Fibroblast of upper back skin (primary cell): ENCODE measurements at places on chromosomes 16 and 17.

DNA sequence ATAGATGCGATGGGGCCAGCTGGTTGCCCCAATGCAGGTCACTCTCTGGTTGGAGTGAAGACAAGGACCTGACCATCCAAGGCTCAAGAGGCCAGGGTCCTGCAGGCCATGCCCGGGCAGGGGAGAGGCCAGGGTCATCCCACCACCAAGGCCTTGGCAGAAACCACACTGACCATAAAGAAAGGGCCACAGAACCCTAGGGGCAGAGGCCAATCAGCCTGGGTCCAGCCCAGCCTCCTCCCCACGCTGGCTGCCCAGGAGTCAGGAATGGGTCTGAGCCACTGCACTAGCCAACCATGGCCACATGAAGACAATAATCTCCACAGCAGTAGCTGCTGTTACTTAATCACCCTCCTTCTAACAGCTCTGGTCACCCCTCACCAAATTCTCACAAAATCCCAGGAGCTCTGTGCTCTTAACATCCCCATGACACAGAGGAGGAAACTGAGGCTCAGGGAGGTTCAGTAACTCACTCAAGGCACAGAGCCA, 10.2 kb upstream of the BCAR1 start:
- no peak for DNase-seq

GRCh38 chr16:89446136-89446974, 44.0 kb downstream of the ANKRD11 start:
- DNase-seq: no peak

- no peak for DNase-seq
These were observed 85.4 kb downstream of the N4BP1 start for GRCh38 chr16:48524348-48525200.

GRCh38 chr16:52553322-52553721, 6.4 kb upstream of the TOX3 start:
- no peak for DNase-seq

DNA sequence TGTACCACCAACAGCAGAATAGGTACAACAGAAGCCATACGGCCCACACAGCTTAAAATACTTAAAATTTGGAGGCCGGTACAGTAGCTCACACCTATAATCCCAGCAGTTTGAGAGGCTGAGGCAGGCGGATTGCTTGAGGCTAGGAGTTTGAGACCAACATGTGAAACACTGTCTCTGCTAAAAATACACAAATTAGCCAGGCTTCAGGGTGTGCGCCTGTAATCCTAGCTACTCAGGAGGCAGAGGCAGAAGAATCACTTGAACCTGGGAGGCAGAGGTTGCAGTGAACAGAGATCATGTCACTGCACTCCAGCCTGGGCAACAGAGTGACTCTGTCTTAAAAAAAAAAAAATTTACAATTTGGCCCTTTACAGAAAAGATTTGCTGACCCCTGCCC, 17.0 kb downstream of the GFOD2 start:
- no peak for DNase-seq

DNA sequence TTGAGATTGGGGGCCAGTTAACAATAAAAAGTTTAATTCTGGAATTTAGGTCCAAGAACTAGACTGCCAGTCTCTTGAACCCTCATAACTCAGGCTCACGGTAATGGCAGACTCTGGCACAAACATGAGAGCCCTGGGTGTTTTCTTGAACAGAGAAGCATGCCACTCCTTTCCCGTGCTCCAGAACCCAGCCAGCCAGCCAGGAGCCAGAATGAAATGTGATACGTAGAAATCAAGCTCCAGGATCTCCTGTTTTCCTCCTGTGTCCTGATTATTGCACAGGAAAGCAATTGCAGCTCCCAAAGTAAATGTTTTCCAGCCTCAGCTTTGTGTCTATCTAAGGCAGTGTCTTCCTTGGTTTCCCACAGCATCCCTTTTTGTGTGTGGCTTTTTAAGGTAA, 46.2 kb upstream of the NOL11 start:
- no peak for DNase-seq

GRCh38 chr17:61253937-61254574, 145.6 kb upstream of the TBX2 start:
- no peak for DNase-seq

GRCh38 chr17:49260011-49260816, 29.6 kb upstream of the PHOSPHO1 start:
- peak; percentile 77 for DNase-seq

DNA sequence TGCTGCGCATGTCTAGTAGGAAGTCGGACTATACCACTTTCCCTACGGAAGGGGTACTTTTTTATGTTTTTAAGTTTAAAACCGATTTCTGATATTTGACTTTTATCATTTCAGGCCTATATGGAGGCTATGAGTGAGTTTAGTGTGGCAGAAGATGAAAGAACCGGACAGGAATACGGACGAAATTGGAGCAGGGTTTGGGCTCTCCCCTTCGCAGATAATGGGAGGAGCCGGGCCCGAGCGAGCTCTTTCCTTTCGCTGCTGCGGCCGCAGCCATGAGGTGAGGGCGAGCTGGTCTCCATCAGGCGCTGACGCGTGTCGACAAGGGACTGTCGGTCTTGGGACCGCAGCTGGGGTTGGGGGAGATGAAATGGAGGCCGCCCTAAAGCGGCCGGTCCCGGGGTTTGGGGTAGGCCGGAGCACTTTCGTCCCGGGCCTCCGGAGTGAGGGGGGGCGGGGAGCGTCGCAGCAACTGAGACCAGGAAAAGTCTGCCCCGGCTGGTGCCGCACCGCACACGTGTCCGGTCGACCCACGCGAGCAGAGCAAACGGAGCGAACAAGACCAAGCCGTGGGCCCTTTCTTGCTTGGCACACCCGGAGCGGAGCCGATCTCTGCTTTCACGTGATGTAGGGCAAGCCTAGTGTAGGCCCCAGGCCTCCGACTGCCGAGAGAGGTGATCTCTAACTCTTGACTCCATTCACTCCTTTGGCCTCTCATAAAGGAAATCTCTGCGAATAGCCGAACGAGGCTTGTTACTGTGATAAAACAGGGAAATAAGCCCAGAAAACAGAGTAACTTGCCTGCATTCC, at the start of gene RPL19:
RPL19 (plus strand) TSS at position 214 of the 810 bp plus-strand sequence; CDS start at position 276, 62 bp downstream.
- no peak for DNase-seq

DNA sequence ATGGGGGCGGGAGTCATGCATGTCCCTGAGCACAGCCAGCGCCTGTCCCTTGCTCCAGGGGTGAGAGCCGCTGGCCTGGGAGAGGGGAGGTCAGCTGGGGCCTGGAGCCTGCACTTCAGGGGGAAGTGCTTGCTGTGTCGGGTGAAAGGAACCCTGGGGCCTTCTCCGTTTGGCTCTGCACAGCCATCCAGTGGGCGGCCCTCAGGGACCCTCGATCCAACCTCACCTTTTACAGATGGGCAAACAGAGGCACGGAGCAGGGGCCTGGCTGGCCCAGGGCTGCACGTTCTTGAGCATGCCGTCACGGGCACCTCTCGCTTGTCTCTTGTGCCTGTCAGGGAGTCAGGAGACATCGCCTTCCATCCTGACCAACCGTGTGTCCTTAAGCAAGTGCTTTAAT, 1.8 kb downstream of the SNX20 start:
- DNase-seq: no peak

GRCh38 chr16:30000735-30001631, 4.9 kb downstream of the INO80E start:
- DNase-seq: no peak

DNA sequence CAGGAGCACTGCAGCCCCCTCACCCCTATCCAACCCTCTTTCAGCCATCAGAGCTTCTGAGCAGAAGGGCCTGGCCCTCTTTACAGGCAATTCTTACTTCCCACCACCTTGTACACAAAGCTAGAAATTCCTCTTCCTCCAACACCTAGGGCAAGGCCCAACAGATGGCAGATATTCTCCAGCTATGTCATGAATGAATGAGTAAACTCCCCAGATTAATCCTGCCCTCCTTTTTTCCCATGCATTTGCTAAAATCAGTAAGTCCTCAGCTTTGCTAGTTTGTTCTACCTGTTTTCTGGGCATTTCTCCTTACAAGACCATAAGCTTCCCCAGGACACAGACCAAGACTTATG, 20.4 kb upstream of the MRPS23 start:
- DNase-seq: peak; percentile 49

GRCh38 chr17:14228903-14229302, 7.8 kb downstream of the CDRT15 start:
- DNase-seq: peak; percentile 15

- DNase-seq: no peak
These were observed 22.3 kb upstream of the DHX40 start for GRCh38 chr17:59542960-59543635.

DNA sequence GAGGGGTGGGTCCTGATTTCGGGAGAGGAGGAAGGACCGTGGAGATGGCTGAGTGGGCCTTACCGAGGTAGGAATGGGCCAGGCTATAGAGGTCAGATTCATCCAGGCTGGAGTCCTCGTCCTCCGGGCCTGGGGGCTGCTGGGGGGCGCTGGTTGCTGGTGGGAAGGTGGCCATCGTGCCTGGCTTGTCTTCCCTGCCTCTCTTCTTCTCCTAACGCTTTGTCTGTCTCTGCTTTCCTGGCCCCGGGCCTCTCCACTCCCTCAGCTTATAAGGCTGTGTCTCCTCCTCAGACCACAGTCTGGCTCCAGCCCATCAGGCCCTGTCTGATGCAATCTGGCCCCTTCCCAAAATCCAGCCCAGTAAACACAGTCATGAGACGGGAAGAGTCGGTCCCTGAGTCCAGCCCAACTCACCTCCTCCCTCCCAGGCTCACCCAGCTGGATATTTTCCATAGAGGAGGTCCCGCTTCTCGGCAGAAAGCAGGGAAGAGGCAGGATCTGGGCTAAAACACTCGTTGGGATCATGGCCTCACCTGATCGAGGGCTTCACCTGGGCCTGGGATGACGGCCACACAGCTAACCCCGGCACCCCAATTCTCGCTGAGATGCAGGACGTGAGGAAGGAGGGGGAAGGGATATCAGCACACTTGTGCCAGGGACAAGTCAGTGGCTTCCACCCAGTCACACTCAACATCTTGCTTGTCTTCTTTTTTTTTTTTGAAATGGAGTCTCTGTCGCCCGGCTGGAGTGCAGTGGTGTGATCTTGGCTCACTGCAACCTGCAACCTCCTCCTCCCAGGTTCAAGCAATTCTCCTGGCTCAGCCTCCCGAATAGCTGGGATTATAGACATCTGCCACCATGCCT, at the start of gene NUPR1:
NUPR1 (minus strand) TSS at position 242 of the 864 bp plus-strand sequence; CDS start at position 175, 67 bp downstream.
- DNase-seq: peak; percentile 99

GRCh38 chr17:74565126-74565525, 2.2 kb downstream of the CD300H start:
- no peak for DNase-seq

GRCh38 chr16:24609740-24610415, 70.5 kb downstream of the RBBP6 start:
- peak; percentile 74 for DNase-seq

DNA sequence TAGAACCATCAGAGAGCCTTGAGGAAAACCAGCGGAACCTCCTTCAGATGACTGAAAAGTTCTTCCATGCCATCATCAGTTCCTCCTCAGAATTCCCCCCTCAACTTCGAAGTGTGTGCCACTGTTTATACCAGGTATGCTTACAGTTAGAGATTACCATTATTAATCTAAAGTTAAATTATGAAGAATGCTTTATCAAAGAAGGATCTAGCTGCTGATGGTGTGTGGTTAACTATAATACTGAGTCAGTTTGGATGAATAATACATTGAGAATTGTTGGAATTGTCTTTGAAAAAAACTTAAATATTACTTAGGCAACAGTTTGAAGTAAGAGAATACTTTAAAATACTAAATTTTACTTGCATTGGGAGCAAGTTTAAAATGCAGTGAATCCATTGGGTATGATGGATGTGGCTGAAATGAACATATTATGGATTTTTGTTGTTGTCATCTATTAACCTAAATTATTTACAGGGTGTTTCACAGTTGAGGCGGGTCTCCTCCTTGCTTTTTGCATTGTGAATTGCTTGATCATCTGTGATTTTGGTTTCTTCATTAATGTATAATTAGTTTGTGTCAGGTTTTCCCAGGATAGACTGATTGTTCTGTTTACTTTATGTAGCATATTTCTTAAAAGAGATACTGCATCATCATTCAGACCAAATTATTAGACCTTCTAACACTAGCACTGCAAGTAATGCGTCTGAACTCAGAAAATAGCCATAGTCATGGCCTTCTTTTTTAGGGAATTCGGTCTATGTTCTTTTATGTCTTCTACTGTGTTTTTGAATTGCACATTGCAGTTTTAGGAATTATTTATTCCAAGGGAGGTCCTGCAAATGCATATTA, 47.8 kb downstream of the OMG start:
- peak; percentile 83 for DNase-seq

GRCh38 chr16:81311762-81312161, 3.0 kb upstream of the GAN start:
- no peak for DNase-seq

DNA sequence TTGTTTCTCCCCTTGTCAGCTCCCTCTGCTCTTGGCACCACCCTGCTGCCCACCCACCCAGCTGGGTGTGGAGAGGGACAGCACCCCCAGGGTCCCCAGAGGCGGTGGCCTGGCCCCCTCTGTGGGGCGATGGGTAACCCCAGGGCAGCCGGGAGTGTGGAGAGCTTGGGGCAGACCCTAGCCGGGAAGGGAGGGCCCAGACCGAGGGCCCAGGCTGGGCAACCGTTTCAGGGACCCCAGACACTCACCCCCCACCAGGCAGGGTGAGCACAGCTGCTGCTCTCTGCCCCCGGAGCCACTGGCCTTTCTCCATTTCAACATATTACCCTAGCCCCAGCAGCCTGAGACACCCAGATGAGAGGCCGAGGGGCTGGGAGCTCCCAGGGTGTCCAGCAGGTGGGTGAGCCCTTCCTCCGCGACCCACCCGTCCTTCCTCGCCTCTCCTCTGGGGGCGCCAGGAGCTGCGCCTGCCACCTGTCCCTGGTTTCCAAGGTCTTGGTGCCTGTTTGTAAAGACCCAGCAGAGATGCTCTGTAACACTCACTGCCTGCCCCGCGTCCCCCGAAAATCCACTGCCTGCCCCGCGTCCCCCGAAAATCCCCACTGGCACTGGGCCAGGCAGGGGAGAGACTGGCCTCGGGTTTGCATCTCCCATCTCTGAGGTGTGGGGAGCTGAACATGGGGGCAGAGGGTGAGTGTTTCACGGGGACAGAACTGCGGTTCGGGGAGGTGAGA, 45.4 kb downstream of the BAHCC1 start:
- no peak for DNase-seq

- no peak for DNase-seq
These were observed 50.4 kb upstream of the HS3ST2 start for GRCh38 chr16:22763437-22764080.

- DNase-seq: no peak
These were observed 66.2 kb downstream of the TMEM132E start for GRCh38 chr17:34645594-34645993.

GRCh38 chr17:59298521-59298920, 32.9 kb upstream of the YPEL2 start:
- peak; percentile 26 for DNase-seq

GRCh38 chr17:9568957-9569588, 6.5 kb downstream of the STX8 start:
- DNase-seq: no peak

DNA sequence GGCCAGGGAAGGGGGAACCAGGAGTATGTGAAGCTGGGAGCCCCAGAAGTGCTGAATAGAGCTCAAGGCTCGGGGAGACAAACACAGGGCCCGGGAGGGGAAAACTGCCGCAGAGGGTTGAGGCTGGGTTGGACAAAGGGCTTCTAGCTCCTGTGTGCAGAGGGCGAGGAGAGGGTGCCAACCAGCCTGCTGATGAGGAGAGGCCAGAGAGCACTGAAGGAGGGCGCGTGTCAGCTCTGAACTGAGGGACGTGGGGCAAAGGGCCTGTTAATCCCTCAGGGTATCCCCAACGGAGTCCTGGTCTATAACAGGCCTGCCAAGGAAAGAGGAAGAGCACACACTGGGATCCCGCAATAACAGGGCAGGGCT, 151.3 kb downstream of the C16orf78 start:
- DNase-seq: no peak
